SJSA1 (cell line): ENCODE measurements at places on chromosomes 7 and 10. TPM values are rescaled to one million over a fixed set of nuclear protein-coding genes. Genes with fewer than 3 reads are reported as not detected.

DNA sequence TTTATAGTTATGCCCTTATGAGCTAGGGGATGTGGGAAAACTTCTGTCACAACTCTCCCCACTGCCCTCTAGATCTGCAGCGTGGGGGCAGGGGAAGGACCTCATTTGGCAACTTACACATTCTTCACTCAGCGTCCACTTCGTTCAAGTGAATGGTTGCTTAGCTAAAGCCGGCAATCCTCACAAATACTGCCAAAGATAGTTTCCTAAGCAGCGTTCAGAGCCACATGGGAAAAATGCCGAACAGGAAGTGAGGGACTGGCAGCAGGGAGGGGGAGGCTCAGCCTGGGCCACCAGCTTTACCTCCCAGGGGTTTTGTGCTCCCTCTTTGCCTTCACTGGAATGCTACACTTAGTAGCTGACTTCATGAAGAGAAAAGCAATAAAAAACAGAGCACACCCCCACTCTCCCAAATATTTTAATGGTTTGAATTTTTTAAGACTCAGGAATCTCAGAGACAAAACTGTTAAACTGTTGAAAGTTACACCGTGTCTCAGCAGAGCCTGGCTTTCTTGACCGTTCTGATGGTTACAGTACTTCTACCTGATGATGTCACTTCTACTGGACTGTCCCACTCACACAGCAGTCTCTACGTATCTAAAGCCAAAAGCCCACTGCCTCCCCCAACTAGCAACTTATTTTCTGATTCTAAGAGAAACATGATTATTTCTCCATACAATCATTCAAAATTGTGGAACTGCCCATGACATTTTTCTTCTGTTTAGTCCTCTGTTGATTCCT, 10.4 kb downstream of the GRM3 start:
- DNase-seq, result no peak

GRCh38 chr7:150962553-150963399, 15.3 kb downstream of the KCNH2 start:
- DNase-seq, result no peak

Gene CLCN1
- total RNA-seq, result not detected in 2 replicates

Gene MACC1
- total RNA-seq, result not detected in 2 replicates
